IPS-NIHi11 (cell line): ENCODE measurements at places on chromosomes 5 and 9.

DNA sequence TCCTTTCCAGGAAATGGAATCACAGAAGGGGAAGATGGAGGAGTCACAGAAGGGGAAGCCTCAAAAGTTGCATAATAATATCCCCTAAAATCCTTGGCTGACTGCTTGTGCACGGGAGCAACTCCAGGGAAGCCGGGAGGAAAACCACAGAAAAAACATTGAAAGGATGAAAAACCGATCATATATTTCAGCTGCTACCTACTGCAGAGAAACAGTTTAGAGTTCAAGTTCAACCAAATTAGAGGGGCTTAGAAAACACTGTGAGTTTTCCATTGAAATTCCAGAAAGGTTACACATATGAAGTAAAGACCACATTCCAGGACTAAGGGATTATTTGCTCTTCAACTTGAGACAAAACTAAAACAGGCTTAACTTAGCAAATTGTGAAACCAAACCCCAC, 37.6 kb upstream of the MTAP start:
- no peak for DNase-seq

DNA sequence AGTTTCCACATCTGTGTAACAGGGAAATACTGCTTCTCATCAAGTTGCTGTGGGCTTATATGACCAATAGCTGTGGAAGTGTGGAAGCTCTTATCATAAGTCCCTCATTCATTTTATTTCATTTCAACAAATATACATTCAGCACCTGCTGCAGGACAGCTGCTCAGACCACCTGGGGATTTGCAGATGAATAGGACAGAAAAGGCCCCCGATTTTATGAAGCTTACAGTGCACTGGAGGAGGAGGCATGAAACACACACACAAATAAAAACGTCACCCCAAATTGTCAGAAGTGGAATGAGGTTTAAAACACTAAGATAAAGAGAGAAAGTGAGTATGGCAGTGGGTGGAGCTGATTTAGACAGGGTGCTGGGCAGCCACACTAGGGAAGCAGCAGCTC, 107.2 kb downstream of the DRD1 start:
- DNase-seq = no peak

- DNase-seq = no peak
These were observed 41.6 kb downstream of the PTAR1 start for GRCh38 chr9:69718218-69718617.

DNA sequence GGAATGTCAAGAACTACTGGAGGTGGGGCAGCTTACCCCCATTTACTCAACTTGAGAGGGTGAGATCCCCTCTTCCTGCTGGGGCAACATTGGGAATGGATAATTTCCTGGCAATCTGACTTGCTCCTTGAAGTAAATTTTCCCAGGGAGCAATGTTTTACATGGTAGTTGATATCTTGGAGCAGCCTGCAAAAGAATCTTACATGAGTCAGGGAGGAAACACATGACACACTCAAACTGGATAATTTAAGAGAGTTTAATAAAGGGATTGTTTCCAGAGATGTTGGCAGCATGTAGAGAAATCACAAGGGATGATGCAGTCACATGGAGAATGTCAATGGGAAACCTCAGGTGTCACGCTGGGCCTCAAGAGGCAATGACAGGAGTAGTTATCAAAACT, 212.5 kb downstream of the GAS1 start:
- DNase-seq = no peak

GRCh38 chr9:135770203-135770535, 68.2 kb downstream of the KCNT1 start:
- DNase-seq = no peak

DNA sequence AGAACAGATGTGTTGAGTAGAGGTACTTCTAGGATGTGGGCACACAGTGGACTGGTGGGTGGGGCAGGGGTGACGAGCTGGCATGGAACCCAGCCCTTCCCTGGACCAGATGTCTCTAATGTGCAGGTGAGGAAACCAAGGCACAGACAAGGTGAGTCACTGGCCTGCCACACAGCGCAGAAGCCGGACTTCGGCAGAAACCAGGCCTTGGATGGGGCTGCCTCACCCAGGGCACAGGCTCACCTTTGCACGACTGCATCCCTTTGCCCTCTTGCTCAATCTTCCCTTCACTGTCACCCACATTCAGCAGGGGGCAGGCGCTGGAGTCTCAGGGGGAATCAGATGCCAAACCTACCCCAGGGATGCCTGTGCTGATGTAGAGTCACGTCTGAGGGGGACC, 65.4 kb upstream of the LMX1B start:
- no peak for DNase-seq
